ENCODE measurements at places on chromosomes 12 and 14.
A peak's percentile ranks its signal among the peaks of the same experiment; 100 is the strongest.

- no peak for DNase-seq
These were observed 3.3 kb downstream of the ARHGAP9 start for GRCh38 chr12:57476162-57476992.

DNA sequence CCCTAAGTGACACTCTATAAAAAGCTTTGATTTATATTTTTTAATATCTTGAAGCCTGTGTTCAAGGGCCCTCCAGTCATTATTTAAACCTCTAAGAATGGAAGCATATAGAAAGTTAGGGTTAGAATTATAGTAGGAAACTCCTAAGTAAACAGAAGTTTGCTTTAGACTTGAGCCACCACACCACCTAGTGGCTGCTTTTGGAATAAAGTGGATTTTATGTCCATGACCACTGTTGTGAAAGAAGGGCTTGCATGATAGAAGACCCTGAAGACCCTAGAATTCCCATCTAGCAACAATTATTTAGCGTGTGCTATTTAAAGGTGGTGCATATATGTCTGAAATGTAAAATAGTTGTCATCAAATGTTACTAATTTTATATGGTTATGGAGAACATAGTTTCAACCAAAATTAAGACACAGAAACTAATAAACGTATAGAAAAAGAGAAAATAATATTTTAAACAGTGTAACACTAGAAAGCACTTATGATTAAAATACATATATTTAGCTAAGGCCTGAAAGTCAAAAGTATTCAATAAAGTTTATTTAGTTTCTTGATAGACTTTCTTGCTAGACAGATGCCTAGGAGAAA, 21.3 kb downstream of the LRRIQ1 start:
- DNase-seq: no peak

DNA sequence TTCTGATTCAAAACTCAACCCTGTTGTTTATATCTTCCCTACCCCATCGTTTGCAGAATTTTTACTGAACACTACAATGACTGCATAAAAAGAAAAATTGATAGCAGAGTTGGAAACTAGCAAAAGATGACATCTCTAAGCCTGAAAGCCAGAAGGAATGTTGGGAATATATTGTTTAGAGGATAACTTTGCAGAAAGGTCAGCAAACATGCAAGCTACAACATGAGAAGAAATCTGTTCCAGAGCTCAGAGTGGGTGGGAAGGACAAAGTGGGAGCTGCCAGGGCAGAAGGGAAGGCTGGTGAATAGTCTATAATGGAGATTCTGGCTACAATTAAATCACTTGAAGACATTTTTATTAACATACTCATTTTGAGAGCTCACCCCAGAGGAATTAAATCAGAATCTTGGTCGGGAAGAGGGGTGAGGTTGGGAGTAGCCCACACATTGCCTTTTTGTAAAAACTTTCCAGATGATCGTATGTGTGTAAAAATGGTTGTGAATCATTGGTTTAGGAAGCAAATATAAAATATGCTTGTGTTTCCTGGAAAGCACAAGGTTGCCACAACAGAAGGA, 574.8 kb downstream of the FLRT2 start:
- no peak for DNase-seq

DNA sequence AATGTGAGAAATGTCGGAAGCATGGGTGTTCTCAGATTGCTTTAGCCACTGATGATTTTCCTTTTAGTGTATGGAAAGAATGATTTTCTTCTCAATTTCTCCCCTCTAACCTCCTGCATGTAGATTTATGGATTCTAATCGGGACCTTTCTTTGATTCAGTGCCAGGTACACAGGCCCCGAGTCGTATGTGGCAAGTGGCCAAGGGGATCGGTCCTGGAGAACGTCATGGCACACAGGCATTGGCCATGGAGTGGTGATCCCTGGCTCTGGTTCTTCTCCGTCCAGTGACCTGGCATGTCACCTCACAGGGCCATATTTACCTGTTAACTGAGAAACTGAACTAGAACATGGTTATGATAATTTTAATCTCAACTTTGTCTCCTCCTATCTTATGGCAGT, 58.1 kb downstream of the ETV6 start:
- no peak for DNase-seq

GRCh38 chr12:39441963-39442830, 723 bp downstream of the KIF21A start:
- no peak for DNase-seq

GRCh38 chr14:32414808-32415255, 85.7 kb downstream of the AKAP6 start:
- no peak for DNase-seq

DNA sequence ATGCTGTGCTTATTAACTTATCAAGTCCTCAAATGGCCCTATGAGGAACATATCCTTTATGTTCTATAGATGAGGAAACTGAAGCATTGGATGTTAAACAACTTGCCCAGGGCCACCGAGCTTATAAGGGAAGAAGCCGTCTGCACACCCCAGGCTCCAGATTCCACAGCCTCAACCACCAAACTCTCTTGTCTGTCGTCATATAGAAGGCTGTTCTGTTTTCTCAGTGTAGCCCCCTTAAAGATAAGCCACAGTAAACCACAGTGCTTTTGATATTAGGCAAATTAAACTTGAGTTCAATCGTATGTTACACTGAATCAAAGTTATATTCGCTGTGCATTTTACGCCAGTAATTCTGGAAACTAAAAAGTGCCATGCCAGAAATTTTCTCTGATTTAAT, 116.7 kb downstream of the PRKCH start:
- no peak for DNase-seq

GRCh38 chr14:75477881-75478280, 44.4 kb upstream of the BATF start:
- DNase-seq: no peak

GRCh38 chr12:3131129-3131528, 54.0 kb downstream of the TSPAN9 start:
- DNase-seq: no peak

GRCh38 chr14:89702073-89702875, 252.3 kb downstream of the EFCAB11 start:
- DNase-seq: peak; percentile 78

GRCh38 chr14:29390081-29390832, 537.4 kb downstream of the PRKD1 start:
- no peak for DNase-seq

DNA sequence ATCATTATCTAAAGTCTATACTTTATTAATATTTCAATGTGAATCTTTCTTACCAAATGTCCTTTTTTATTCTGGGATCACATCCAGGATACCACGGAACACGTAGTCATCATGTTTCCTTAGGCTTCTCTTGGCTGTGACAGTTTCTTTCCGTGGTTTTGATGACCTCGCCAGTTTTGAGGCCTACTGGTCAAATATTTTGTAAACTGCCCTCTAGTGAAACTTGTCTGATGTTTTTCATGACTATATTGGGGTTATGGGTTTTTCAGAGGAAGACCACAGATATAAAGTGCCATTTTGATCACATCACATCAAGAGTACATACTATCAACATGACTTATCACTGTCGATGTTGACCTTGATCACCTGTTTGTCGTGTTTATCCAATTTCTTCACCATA, 14.1 kb upstream of the SERPINA6 start:
- DNase-seq: no peak

GRCh38 chr14:81341370-81341769, 58.8 kb downstream of the STON2 start:
- no peak for DNase-seq

DNA sequence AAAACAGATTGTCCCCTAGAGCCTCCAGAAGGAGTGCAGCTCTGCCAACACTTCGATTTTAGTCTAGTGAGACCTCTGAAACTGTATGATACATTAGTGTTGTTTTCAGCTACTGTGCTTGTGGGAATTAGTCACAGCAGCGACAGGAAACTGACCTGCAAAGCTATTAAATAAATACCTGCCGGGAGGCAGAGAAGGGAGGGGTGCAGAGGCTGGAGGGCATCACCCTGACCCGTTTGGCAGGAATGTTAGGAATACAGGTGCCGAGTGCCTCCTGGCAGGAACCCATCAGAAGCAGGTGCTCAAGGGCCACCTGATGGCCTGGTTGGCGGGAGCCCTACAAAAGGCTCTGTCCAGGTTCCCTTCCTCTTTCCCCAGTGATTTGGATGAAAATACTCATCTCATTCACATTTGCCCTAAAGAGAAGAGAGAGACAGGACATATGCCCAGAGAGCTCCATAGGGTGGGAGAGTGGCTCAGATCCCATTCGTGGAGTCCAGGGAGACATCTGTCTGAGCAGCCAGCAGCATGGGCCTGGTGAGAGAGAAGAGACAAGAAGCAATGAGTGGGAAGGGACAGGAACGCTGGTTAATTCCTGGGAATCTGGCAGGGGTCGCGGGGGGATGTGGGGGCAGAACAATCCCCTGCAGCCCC, 44.6 kb downstream of the C14orf132 start:
- peak; percentile 5 for DNase-seq

DNA sequence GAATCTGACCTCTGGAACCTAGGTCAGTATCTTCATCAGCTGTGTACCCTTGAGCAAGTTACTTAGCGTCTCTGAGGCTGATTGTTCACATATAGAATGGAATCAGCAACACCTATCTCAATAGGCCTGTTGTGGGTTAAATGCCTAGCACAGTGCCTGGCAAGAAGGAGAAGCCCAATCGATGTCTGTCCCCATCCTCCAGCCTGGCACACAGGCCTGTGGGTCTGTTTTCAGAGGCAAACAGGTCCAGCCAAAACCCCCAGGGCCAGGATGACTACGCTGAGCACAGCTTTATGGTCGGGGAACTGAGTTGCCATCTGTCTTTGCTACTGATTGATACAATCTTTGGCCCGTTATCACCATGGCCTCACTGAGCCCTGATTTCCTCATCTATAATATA, 89.2 kb downstream of the NUAK1 start:
- no peak for DNase-seq

- no peak for DNase-seq
These were observed 156.0 kb downstream of the DAD1 start for GRCh38 chr14:22433069-22433468.

- no peak for DNase-seq
These were observed 97.2 kb upstream of the TMEM260 start for GRCh38 chr14:56482310-56482911.

DNA sequence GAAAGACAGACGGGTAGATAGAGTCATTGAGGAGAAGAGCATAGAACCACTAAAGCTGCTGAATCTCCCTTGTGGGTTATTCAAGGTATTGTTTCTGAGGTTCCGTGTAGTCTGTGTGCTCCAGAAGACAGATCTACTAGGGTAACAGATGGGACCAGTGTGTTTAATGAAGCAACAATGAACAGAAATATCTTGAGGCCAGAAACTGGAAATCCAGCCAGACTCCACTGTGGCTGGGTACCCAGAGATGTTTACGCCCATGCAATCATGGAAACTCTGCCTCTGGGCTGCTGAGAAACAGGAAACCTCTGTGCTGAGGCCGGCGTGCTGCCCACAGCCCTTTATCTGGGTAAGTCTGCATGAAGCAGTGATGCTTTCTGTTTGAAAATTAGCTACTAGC, 8.3 kb downstream of the PROX2 start:
- no peak for DNase-seq

GRCh38 chr14:99581374-99581773, 22.6 kb downstream of the CCDC85C start:
- no peak for DNase-seq

GRCh38 chr12:11834931-11835330, 185.5 kb downstream of the ETV6 start:
- no peak for DNase-seq

DNA sequence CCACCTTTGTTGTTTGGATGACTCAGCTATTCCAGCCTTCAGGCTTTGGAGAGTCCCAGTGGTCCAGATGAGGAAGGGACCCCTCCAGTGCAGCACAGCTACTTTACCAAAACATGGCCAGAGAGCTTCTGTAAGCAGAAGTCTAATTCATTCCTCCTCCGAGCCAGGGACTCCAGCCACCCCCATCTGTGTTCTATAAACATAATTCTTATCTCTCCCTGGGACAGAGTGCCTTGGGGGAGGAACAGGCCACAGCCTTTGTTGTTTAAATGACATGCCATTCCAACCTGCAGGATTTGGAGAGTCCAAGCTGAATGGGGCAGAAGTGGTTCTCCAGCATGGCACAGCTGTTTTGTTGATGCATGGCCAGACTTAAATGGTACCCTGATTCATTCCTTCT, 994.0 kb downstream of the TRHDE start:
- DNase-seq: no peak

- DNase-seq: no peak
These were observed 185.1 kb downstream of the DACT1 start for GRCh38 chr14:58822856-58823255.

GRCh38 chr12:121209221-121209620, 708 bp upstream of the P2RX4 start:
- DNase-seq: no peak

- peak; percentile 47 for DNase-seq
These were observed 327.3 kb downstream of the ADGRD1 start for GRCh38 chr12:131281016-131281415.

DNA sequence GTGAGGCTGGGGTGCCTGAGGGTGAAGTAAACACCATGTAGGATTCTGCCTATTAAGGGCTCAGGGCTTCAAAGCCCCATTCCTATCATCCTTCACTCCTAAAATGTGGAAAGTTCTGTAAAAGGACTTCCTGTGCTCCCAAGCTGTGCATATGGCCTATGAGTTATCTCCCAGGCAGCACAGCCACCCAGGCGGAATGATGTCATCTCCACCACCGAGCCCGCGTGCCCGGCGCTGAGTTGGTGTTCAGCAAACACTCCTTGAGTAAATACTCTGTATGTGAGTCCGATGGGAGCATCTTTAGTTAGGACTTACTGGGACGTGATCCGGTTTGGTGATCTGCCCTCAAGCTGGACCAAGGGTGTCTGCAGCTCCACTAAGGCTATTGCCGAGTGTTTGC, 437.3 kb downstream of the MED13L start:
- no peak for DNase-seq

Measured in cardiac septum (tissue), 1 donor.